ENCODE measurements at places on chromosomes 3 and 15.

- no peak for DNase-seq
These were observed 42.9 kb downstream of the ISG20 start for GRCh38 chr15:88681610-88682221.

DNA sequence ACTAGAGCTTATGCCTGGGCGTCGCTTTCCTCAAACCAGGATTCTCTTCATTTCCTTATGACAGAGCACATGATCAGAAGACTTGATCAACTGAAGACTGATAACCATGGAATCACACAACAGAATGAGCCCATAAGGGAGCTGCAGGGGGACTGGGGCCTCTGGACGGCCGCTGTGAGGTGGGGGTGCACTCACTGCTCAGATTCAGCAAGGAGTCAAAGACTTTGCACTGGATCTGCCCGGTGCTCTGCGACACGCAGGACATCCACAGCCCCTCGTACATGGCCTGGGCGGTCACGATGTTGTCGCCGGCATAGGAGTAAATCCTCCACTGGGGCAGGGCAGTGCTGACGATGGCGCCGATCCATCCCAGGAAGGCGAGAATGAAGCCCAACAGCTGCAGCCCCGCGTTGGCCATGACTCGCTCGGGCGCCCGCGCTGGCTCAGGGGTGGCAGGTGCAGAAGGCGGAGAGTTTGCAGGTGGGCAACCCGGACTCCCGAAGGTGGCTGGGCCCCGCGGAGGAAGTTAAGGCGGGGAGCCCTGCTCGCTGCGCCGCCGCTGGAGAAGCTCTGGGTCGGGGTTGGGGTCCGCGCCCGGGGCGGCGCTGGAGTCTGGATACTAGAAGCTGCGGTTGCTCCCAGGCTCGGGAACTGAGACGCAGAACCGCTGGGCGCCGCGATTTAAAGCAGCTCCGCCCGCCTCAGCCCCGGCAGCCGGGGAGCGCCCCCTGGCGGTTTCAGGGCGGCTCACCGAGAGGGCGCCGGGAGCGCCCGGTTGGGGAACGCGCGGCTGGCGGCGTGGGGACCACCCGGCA is at the start of gene CLDN1:
TSS of gene CLDN1 (minus strand) at position 658 of the 815 bp plus-strand sequence. CDS start at position 418, 240 bp downstream.
- DNase-seq = peak; percentile 55

GRCh38 chr3:195891431-195892104 is 16.8 kb downstream of the TNK2 start:
- no peak for DNase-seq

GRCh38 chr3:143956838-143957237 is 14.8 kb upstream of the DIPK2A start:
- no peak for DNase-seq

GRCh38 chr3:49657208-49657915 is 16.8 kb upstream of the APEH start:
- DNase-seq = no peak

- DNase-seq = peak; percentile 32
These were observed 20.4 kb upstream of the NFKBIZ start for GRCh38 chr3:101828691-101829436.

- no peak for DNase-seq
These were observed 236.6 kb downstream of the SOX2 start for GRCh38 chr3:181948286-181948685.

- DNase-seq = no peak
These were observed 164.5 kb downstream of the FBLN2 start for GRCh38 chr3:13713396-13713795.

GRCh38 chr15:27220199-27220598 is 249.2 kb downstream of the GABRG3 start:
- no peak for DNase-seq

DNA sequence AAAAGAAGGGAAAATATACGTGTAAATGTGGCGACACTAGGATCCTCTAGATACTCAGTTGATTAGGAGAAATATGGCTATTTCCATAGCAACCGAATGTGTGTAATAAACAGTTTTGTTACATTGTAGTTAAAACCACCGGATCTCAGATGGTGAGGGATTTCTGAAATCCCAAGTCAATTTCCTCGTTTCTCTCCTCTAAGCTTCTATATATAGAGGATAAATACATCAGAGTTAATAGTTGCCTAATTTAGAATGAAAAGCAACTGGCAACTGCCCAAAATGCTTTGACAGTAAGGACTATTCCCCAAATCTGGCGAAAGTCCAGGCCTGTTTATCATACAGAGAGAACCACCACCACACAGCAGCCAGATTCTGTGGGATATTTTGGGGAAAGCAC is 112.6 kb downstream of the GABRB3 start:
- DNase-seq = no peak

DNA sequence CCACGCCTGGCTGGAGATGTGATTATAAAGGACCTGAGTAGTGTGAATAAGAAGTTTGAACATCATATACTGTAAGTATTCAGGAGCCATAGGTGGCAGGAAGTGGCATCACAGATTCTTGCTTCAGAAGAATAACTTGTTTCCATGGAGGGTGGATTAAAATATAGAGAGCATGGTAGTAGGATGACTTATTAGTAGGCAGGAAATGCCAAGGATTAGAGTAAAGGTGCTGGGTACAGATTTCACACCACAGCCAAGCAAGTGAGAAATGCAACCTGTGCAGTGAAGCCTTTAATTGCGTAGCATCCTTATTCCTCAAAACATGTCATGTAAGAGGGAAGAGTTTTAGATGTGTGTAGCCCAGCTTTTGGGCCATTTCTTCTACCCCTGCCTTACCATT is 30.8 kb downstream of the IFT122 start:
- no peak for DNase-seq

DNA sequence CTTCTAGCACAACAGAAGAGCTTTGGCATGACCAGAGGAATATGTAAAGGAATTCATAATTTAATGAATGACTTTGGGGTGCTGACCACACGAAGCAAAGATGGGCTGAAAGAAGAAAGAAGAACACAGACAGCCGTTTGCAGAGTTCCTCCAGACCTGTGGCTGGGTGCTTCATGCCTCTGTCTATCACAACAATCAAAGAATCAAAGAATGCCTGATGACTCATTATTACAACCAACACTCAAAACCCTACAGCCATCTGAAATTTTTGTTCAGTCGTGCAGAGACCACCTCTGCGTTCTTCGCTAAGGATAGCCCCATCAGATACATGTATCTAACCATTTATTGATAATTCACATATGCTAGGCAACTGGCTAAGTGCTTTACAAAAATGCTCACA is 129.0 kb upstream of the PRICKLE2 start:
- DNase-seq = no peak

All from stimulated activated CD4-positive, alpha-beta T cell treated with anti-CD3 and anti-CD28 coated beads, Interleukin-4, amount 100 ng/mL, for 48 hours (primary cell).